Cortex of kidney (tissue), 1 donor: ENCODE measurements at places on chromosomes 4 and X.

GRCh38 chr4:16764622-16765021, 133.8 kb downstream of the LDB2 start:
- DNase-seq, result no peak

DNA sequence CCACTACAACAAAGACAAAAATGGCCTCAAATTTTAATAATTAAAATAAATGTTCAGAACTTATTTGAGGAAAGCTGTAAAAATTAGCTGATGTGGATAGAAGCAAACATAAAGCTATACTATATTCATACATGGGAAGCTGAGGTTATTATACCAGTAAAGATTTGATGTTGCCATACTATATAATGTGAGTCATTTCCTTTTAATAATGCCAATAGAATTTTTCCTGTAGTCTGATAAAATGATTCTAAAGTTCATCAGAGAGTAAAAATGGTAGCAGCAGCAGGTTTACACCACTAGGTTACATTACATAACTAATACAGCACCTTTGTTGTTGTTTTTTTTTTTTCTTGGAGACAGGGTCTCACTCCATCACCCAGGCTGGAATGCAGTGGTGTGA, 45.5 kb upstream of the CYP2U1 start:
- no peak for DNase-seq

DNA sequence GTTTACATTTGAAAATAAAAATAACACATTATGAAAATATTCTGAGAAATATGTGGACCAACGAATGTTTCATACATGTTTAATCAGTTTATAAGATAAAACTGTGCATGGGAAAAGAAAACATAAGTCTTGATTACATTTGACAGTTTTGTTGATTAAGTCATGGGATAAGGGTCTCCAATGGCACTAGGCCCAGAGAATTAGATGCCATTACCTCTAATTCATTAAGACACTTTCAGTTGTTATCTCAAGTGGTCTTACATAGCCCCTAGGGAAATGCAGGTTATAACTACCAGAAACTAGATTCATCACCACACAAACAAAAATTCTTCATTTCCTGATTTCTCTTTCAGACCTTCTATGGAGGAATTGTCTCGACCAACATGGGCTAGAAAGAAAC, 300.8 kb downstream of the PCDH7 start:
- no peak for DNase-seq

DNA sequence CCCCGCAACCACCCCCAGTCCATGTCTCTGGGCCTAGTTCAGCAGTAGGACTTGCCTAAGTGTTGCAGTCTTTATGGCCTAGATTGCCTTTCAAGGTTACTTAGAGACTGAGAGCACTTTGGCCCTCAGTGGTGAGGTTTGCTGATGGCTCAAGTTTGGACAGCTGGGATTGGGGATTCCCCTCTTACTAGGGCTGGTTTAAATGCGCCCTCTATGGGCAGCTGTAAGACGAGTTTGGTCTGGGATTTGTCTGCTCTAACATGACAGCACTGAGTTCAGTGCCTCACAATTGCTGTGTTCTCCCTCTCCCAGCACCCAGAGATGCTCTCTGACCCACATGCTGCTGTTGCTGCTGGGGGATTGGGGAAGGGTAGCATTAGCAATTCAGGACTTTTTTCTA, 23.1 kb downstream of the DACH2 start:
- no peak for DNase-seq

- DNase-seq, result no peak
Observed at GRCh38 chr4:25991340-25991739, 77.3 kb downstream of the SMIM20 start.

DNA sequence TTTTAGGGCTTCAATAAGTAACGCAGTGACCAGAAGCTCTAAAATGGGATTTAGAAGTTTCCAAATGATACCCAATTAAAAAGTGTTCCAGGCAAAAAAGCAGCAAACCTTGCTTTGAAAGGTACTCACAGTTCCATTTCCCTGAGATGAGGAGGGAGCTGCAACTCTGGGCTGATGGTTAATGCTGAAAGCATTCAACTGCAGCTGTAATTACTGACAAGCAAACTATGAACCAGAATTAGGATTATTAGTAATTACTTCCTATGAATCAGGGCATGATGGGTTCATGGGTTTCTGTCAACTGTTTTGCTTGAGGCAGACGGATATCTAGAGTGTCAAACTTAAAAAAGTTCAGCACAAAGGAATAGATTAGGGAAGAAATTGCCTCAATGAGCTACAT, 357.4 kb downstream of the STIM2 start:
- DNase-seq, result no peak

- no peak for DNase-seq
Observed at GRCh38 chr4:20483416-20483815, 216.8 kb upstream of the PACRGL start.

- DNase-seq, result no peak
Observed at GRCh38 chr4:24094726-24095125, 204.9 kb upstream of the PPARGC1A start.

GRCh38 chrX:106450405-106450804, 161.4 kb upstream of the RADX start:
- no peak for DNase-seq

DNA sequence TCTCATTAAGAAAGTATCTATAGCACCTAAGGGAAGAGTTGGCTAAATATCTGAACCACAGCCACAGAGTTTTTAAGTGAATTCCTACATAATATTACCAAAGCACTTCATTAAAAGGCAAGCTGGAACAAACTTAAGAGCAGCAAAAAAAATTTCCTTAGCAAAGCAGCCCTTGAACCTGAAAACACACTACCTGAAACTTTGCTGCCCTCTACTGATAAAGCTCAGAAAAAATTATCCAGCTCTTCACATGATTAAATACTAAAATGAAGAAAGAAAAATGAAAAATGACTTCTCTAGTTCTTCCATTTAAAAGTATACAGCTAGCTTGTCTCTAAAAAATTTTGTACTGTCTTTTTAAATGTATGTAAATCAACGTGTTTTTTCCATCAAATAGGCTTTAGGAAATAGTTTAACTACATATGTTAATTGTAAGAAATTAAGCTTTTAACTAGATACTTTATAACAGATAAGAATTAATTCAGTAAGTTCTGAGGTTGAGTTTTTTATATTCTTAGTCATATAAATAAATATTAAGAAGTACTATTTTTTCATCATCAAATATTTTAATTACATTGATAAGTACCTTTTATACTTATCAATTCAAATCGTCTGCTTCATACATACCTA, 156.1 kb downstream of the STPG2 start:
- no peak for DNase-seq
